ENCODE measurements at places on chromosomes 13 and 19.
A peak's percentile ranks its signal among the peaks of the same experiment; 100 is the strongest.

DNA sequence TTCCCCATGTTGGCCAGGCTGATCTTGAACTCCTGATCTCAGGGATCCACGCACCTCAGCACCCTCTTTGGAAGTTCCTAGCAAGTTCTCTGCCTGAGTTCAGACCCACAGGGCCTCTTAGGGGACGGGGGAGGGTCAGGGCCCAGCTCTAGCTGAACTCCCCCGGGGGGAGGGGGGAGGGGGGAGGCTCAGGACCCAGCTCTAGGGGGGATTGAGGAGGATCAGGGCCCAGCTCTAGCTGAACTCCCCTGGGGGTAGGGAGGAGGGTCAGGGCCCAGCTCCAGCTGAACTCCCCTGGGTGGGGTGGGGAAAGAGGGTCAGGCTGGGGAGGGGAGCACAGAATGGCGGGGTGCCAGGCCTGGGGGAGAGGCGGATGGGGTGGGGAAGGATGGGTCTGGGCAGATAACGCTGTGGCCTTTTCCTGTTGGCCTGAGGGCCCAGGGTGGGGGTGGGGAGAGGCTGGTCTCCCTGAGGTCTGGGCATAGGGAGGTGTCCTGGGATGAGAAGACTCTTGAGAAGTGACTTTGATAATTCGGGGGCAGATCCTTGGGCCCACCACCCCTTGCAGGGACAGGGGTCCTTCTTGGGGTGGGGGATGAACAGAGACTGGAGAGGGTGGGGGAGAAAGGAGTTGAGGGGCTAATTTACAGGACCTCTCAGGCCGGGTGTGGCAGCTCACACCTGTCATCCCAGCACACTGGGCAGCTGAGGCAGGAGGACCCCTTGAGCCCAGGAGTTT is 5.5 kb upstream of the PTBP1 start:
- no peak for DNase-seq

- no peak for DNase-seq
Observed at GRCh38 chr13:23858546-23858945, 30.7 kb downstream of the MIPEP start.

- DNase-seq = no peak
Observed at GRCh38 chr19:19238126-19238894, 26.6 kb downstream of the NCAN start.

DNA sequence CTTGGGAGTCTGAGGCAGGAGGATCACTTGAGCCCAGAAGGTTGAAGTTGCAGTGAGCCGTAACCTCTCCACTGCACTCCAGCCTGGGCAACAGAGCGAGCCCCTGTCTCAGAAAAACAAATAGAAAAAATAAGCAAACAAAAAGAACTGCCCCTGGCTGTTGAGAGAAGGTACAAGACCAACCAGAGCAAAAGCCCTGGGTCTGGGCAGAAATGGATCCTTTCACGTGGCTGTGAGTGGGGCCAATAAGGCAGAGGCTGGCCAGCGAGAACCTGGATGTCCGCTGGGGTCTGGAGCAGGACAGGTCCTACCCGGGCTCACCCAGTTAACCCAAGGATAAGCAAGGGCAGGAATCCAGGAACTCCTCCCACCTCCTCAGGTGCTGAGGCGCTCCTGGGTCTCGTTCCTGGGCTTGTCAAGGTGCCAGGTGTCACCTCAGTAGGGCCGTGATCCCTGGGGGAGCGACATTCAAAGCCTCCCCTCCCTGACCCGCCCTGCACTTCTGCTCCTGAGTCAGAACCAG is 4.7 kb upstream of the SLC5A5 start:
- no peak for DNase-seq

DNA sequence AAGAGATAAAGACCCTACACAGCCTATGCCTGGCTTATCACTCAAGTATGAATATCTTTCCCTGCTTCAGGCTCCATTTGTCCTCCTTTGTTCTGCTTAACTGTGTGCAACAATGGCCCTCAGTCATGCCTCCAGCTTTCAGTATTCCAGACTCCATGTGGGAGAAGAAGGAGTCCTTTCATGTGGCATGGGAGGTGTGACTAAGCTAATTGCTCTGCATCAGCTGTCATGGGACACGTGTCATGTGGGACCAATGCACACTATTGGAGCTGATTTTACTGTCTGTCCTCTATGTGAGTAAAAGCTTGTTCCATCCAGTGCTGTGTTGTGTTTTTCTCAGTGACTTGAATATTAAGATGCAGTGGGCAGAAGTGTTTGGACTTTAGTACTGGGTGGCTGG is 1198.3 kb downstream of the OLFM4 start:
- DNase-seq = no peak

- no peak for DNase-seq
Observed at GRCh38 chr13:21625366-21625765, 21.4 kb upstream of the MICU2 start.

GRCh38 chr19:46783670-46784069 is 4.7 kb downstream of the SLC1A5 start:
- no peak for DNase-seq

GRCh38 chr13:75550159-75550567 is 572 bp downstream of the UCHL3 start:
- DNase-seq = no peak

GRCh38 chr19:50204811-50205675 is 1.6 kb downstream of the MYH14 start:
- DNase-seq = no peak

DNA sequence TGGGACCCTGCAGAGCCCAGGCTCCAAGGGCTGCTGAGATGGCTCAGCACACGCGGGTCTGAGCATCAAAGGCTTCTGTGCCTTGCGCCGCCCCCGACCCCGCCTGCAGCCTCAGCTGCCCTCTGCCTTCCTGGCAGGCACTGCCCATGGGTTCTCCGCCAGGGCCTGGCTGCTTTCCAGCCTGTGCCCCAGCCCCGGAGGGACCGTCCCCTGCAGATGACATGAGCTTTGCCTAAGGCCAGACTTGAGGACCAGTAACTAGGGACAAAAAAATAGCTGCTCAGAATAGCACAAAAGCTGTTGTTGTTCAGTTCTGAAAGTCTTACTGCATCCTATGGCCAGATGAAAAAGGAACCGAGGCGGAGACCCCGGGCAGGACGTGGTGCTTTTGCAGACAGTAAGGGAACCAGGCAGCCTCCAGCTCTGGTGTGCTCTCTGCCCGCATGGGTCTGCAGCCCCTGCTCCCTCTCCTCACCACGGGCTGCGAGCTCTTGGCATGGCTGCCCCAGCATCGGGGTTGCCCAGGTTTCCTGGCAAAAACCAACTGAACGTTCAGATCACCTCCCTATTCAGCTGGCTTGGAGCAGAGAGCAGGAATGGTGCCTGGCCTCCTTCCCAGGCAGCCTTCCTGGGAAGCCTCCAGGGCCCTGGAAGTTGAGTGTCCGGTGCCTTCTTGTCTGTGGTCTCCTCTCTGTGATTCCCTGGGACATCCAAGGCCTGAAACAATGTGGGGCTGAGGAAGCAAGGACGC is 12.5 kb upstream of the CFAP97D2 start:
- no peak for DNase-seq

GRCh38 chr19:7926021-7926726 is at the start of gene CTXN1:
Gene CTXN1 (minus strand): TSS chr19:7926135. CDS start chr19:7925538, 597 bp downstream.
- DNase-seq = peak; percentile 61

DNA sequence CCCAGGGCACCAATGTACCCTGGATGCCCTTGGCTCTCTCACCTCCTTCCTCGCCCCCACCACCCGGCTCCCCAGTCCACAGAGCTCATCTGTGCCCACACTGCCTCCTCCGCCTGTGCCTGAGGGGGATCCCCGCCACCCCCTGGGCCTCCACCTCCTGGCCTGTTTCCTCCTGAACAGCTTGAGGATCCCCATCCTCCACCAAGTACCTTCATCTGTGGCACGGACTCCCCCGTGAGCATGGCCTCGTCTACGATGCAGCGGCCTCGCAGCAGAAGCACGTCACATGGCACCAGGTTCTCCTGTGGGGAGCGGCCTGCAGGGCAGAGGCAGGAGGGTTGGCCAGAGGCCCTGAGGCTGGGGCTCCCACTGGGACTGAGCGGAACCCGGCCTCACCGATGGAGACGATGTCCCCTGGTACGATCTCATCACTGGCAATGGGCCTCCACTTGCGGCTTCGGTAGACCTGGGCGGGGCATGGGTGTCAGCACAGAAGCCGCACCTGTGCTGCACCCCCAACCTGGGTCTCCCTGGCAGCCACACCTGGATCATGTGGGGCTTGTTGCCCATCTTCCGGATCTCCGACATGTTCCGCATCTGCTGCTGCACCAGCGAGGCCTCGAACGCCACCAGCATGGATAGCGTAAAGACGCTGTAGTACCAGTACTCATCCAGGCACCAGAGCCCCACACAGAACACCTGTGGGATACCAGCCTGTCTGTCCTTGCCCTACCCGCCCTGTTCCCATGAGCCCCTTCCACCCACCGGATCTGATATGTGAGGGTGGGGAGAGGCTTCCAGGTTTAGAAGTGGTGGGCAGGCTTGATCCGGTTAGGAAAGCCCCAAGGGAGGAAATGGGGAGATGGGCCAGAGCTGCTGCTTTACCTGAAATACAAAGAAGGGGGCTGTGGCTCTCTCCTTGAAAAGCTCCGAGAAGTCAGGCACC is 6.8 kb downstream of the ATP13A1 start:
- no peak for DNase-seq

DNA sequence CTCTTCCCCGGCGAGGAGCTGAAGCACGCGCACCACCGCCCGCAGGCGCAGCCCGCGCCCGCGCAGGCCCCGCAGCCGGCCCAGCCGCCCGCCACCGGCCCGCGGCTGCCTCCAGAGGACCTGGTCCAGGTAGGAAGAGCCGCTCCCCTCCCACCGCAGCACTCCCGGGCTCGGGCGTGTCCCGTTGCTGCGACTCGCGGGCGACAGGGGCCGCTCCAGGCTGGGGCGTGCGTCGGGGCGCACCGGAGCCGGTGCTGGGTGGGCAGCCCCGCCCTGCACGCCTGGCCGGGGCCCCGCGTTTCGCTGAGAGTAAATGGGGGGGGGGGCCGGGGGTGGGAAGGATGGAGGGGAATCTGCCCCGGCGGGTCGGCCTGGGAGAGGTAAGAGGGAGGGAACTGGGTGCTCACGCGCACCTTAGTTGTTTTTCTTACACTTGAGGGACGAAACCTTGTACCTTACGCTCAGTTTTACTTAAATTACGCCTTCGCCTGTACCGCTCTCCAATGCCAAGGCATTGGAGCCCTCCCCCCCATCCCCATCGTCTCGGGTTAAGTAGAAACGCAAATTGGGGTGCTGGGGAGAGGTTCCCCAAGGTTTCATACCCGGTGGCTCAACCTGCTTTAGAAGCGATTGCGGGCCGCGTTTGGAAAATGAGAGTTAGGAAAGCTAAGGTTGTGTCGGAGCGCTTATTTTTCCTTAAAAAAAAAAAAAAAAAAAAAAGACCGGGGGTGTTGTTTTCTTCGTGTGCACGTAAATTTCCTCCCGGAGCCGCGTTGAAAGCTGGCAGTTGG is 850 bp downstream of the KLF5 start:
- DNase-seq = peak; percentile 22

DNA sequence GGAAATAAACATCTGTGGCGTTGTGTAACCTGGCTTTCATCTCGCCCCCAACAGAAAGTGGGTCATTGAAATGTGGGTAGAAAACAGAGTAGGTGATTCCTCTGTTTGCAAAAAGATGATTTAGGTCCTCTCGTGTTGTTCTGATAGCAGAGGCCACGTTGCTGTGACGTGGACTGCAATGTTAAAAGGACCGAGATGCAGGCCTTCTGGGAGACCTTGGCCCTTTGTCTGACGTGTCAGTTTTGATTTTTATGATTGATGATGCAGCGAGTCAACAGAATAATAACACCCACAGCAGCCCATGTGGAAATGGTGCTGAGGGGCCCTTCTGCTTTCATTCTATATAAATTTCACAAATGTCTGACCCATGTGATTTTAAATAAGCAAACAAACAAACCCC is 68.9 kb downstream of the FGF9 start:
- DNase-seq = no peak
